Muscle of leg (tissue), 16 donors: ENCODE measurements at places on chromosomes 7 and 10. TPM values are rescaled to one million over a fixed set of nuclear protein-coding genes. Genes with fewer than 3 reads are reported as not detected.

CPA2 gene
- total RNA-seq, result 0.44 TPM

GRCh38 chr7:40175725-40176510 is 41.1 kb downstream of the SUGCT start:
- H3K4me3 ChIP-seq, result no peak overlapping the region
- H3K36me3 ChIP-seq, result no peaks in the 10 kb centered on the region
- no peak for DNase-seq
- no peaks in the 10 kb centered on the region for H3K27me3 ChIP-seq

DNA sequence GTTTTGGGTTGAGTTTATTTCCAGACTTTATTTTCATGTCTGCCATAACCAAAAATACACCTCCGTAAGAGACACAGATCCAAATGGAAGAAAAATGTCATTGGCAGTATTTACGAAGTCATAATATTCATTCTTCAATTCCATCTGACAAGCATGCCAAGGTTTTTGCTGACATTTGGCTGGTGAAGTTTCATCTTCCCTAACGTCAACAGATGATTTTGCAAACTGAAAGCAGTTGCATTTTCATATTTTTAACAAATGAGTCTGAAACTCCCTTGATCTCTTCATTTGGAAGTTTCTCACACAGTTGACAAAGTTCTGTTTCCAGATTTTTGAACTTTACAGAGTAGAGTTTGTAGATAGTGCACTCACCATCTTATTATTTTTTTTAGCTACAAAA is 114.5 kb downstream of the CALN1 start:
- H3K27ac ChIP-seq, result no peak overlapping the region
- no peaks in the 10 kb centered on the region for H3K27me3 ChIP-seq
- H3K4me3 ChIP-seq, result no peak overlapping the region

DNA sequence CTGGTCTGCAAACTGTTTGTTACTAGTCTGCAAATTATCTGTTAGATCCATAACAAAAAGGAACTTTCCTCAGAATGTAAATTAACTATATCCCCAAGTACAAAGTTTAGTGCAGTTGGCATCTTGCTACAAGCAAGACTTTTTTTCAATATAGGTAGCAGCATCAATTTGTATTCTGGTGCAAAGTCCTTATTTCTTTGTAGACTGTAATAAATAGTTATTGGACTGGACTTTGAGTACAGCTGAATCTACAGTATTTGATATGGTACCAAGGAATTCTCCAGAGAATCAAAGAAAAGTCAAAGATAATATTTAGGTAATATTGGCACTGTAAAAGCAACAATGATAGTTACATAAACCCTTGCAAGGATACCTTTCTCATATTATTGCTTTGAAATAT is 89.6 kb downstream of the EXOC6 start:
- DNase-seq, result no peak
- peaks cover 3% of the 10 kb centered on the region for H3K36me3 ChIP-seq
- H3K4me3 ChIP-seq, result no peak overlapping the region
- H3K4me1 ChIP-seq, result no peaks in the 10 kb centered on the region

DNA sequence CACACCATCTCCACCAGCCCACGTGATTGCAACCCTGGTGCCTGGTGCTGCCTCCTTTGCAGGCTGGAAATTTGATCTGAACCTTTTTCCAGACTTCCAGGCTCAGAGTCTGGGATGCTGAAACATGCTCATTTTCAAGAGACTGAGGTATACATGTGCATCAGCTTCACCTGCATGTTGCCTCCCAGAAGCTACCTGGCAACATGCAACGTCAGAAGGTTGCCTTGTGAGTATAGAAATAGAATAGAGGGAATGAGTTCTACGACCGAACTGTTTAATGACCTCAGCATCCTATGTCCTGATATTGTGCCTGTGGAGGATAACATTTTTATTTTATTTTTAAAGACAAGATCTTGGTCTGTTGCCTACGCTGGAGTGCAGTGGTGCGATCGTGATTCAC is 1.9 kb upstream of the ZNF212 start:
- peaks cover 9% of the 10 kb centered on the region for H3K4me1 ChIP-seq
- H3K4me3 ChIP-seq, result no peak overlapping the region
- peaks cover 4% of the 10 kb centered on the region for H3K36me3 ChIP-seq
- no peak overlapping the region for H3K27ac ChIP-seq
- DNase-seq, result no peak
- H3K27me3 ChIP-seq, result no peaks in the 10 kb centered on the region

DPYSL4 gene
- total RNA-seq, result 1.3 TPM

DNA sequence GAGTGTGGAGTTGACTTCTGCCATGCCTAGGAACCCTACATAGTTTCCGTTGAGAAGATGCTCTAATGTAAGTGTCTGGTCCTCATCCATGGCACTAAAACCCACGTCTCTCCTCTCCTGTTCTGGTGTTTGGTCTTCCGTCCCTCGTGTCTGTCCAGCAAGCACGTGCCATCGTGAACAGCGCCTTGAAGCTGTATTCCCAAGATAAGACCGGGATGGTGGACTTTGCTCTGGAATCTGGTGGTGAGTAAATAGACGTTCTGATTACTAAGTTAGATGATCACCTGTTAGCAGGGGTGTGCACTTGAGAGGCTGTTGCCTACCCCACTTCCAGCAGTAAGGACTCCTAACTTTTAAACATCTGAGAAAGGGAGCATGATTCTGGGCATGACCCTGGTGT is 15.1 kb upstream of the GET4 start:
- DNase-seq, result no peak
- no peak overlapping the region for H3K4me3 ChIP-seq
- H3K36me3 ChIP-seq, result peaks cover 86% of the 10 kb centered on the region
- H3K4me1 ChIP-seq, result no peaks in the 10 kb centered on the region
- no peaks in the 10 kb centered on the region for H3K27me3 ChIP-seq

DNAJC30 gene
- total RNA-seq, result 3.1 TPM

DNA sequence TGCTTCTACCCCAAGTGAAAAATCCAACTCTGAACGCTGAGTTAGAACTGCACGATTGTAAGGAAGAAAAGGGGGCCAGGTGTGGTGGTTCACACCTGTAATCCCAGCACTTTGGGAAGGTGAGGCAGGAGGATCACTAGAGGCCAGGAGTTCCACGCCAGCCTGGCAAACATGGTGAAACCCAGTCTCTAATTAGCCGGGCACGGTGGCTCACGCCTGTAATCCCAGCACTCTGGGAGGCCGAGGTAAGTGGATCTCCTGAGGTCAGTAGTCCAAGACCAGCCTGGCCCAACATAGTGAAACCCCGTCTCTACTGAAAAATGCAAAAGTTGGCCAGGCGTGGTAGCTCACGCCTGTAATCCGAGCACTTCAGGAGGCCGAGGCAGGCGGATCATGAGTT is 9.0 kb downstream of the GUSB start:
- DNase-seq, result no peak
- no peaks in the 10 kb centered on the region for H3K4me1 ChIP-seq
- no peaks in the 10 kb centered on the region for H3K27me3 ChIP-seq
- H3K4me3 ChIP-seq, result no peak overlapping the region
- peaks cover 77% of the 10 kb centered on the region for H3K36me3 ChIP-seq
- no peak overlapping the region for H3K27ac ChIP-seq

- DNase-seq, result no peak
- no peaks in the 10 kb centered on the region for H3K36me3 ChIP-seq
- H3K4me1 ChIP-seq, result no peaks in the 10 kb centered on the region
- H3K4me3 ChIP-seq, result no peak overlapping the region
- H3K27me3 ChIP-seq, result peaks cover 2% of the 10 kb centered on the region
Observed at GRCh38 chr10:130767116-130767730, 544.3 kb downstream of the TCERG1L start.

DNA sequence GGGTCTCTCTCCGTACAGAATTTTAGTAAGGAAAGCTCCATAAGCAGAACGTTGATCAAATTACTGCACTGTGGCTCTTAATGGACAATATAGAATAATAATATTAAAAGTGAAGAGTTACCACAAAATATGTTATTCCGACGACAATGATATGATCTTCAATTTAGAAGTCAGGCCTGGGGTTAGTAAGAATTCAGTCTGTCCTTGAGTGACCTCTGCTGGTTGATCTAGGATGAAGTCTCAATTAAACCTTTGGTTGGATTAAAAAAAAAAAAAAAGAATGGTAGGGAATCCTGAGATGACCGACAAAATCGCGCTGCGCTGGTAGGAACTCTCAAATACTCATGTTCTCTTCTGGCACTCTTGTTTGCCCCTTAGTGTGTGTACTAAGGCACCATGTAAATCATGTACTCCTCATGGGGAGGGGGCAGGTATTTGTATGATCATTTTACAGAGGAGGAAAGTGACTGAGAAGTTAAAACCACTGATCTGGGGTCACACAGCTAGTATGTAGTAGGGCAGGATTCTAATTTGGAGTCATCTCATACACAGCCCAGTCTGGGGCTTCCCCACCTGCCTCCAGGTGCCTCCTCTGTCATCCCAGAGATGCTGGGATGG is 161.3 kb upstream of the NPVF start:
- H3K4me1 ChIP-seq, result peaks cover 25% of the 10 kb centered on the region
- no peaks in the 10 kb centered on the region for H3K27me3 ChIP-seq
- H3K27ac ChIP-seq, result no peak overlapping the region
- no peak overlapping the region for H3K4me3 ChIP-seq

MUC12 gene
- 0.31 TPM for total RNA-seq

- no peak overlapping the region for H3K4me3 ChIP-seq
- H3K4me1 ChIP-seq, result no peaks in the 10 kb centered on the region
- DNase-seq, result no peak
- H3K27me3 ChIP-seq, result no peaks in the 10 kb centered on the region
- H3K36me3 ChIP-seq, result no peaks in the 10 kb centered on the region
Observed at GRCh38 chr7:28890137-28890536, 68.0 kb downstream of the TRIL start.

DNA sequence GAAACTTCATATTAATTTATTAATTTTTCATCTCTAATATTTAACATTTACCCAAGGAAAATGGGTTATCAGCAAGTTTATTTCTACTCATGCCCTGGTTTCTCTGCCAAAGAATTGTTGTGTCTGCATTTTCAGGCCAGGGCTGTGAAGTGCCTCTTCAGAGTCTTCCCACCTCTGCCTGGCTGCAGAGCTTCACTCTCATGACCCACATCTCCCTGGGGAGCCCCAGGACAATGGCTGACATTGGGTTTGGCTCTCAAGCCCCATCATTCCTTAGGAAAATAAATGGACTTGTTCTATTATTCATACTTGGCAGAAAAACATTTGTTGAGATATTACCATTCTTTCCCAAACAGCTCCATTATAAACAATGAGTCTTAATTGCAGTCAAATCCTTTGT is 30.3 kb downstream of the CACNA2D1 start:
- no peak for DNase-seq
- H3K27me3 ChIP-seq, result no peaks in the 10 kb centered on the region
- H3K4me3 ChIP-seq, result no peak overlapping the region
- no peaks in the 10 kb centered on the region for H3K36me3 ChIP-seq

GRCh38 chr7:131555552-131556052 is 826 bp downstream of the PODXL start:
- H3K27me3 ChIP-seq, result peaks cover 33% of the 10 kb centered on the region
- peaks cover 44% of the 10 kb centered on the region for H3K4me1 ChIP-seq
- DNase-seq, result no peak
- peak overlapping the region; percentile 75 for H3K27ac ChIP-seq
- no peaks in the 10 kb centered on the region for H3K36me3 ChIP-seq
- peak overlapping the region; percentile 61 for H3K4me3 ChIP-seq
